ENCODE measurements at places on chromosomes 3 and 15. TPM values are rescaled to one million over a fixed set of nuclear protein-coding genes. Genes with fewer than 3 reads are reported as not detected.

GRCh38 chr3:126501054-126501453, 16.5 kb downstream of the UROC1 start:
- DNase-seq = no peak

DNA sequence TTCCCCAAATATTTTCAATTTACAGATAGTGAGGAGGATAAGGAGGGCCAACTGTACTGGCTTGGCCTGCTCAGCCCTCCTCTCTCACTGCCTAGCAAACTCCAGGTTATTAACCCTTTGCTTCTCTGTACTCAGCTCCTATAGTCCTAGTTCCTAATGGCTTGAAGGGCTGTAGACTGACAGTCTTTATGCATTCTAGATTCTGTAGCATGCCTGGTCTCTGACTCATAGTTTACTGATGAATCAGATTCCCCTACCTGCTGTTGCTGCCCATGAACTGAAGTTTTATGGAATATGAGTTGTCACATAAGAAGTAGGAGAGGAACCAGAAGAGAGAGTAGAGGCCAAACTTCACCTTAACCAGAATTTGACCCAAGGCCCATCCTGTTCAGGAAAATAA, 27.1 kb upstream of the MAP3K13 start:
- peak; percentile 91 for DNase-seq

- no peak for DNase-seq
Measured at GRCh38 chr3:107498646-107499045, 24.1 kb upstream of the BBX start.

Gene CCR3
- not detected for total RNA-seq

GRCh38 chr3:180018543-180018942, 18.2 kb downstream of the PEX5L start:
- DNase-seq = no peak

DNA sequence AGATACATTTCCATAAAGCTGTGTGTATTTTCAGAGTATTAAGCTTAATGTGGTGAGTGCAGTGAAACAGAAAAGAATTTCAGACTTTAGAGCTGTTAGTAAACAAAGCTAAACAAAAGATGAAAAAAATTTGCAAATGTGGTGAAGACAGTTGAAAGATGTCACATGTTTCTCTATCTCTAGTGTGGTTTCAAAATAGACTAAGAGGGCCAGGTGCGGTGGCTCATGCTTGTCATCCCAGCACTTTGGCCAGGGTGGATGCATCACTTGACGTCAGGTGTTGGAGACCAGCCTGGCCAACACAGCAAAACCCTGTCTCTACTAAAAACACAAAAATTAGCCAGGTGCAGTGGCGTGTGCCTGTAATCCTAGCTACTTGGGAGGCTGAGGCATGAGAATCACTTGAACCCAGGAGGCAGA, 466.0 kb upstream of the NR2F2 start:
- DNase-seq = no peak

Gene STRC
- not detected for total RNA-seq

Measured in Panc1 (cell line).